ENCODE measurements at places on chromosomes 6 and 20.

DNA sequence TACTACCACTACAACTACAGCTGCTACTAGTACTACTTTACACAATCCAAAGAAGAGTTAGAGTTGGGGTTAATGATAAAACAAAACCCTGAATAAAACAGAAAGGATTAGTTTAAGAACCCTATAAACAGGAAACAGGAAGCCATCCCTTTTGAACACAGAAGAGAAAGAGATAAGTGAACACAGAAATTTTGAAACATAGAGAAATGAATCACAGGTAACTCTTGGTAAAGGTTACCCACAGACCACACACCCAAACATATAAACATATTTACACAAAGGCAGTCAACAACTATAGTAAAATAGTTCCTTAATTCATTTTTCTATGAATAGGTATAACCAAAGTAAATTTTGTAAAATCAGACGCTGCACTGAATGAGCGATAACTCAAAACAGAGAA, 98.1 kb downstream of the RNGTT start:
- no peak for DNase-seq

DNA sequence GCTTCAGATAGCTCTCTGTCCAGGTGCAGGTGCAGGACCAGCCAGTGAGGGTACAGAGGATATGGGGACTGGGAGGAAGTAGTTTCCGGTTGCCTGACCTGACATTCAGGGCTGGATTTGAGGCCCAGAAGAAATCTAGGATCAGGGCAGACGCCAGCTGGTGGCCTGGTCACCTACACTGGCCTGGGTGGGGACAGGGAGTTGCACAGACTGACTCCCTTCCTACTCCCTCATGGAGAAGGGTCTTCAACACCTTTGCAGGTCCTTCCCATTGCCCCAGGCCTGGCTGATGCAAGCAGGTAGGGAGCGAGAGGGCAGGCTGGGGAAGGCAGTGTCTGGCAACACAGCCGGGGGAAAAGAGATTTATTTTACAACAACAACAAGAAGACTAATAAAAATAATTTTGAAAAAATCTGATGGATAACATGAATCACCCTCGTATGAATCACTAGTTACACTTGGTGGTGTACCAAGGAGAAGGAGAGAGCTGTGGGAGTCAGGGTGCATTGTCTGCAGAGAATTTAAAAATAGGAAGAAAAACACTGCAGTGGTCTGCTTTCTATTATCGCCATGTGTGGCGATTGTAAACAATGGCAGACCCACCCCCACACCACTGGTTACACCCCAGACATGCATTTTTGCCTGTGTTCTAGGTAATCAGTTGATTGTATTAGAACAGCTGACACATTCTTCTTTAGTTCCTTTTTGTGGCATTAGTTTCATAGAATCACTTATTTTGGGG, 62.3 kb upstream of the SNX9 start:
- DNase-seq, result no peak

DNA sequence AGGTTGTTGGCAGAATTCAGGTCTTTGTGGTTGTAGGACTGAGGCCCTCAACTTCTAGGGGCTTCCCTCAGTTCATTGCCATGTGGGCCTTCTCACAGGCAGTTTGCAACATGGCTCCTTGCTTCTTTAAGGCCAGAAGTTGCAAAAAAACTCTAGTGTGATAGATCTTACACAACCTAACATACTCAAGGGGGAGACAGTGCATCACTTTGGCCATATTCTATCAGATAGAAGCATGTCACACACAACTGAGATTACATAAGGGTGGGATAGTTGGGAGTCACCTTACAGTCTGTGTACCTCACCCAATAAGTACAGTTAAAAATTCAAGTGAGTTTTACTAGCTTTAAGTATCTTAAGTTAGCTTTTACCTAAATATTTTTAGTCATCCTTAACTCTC, 1.6 kb downstream of the SIRPD start:
- DNase-seq, result no peak

DNA sequence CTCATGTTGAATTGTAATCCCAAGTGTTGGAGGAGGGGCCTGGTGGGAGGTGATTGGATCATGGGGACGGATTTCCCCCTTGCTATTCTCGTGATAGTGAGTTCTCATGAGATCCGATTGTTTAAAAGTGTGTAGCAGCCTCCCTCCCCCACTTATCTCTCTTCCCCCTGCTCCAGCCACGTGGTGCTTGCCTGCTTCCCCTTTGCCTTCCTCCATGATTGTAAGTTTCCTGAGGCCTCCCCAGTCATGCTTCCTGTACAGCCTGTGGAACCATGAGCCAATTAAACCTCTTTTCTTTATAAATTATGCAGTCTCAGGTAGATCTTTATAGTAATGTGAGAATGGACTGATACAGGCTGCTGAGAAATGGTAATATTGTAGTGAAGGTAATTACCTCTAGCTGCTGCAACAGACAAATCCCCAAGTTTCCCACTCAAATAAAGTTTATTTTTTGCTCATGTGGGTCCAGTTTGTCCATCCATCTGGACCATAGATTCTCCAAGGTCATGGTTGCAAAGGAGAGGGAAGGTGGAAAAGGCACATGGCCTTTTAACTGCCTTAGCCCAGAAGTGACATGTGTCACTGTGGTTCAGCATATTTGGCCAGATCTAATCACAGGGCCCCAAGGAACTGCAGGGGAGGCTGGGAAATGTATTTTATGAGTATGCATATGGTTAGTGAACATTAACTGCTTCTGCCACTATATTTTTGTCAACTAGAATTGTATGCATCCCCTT, 89.2 kb downstream of the TRMT11 start:
- no peak for DNase-seq

DNA sequence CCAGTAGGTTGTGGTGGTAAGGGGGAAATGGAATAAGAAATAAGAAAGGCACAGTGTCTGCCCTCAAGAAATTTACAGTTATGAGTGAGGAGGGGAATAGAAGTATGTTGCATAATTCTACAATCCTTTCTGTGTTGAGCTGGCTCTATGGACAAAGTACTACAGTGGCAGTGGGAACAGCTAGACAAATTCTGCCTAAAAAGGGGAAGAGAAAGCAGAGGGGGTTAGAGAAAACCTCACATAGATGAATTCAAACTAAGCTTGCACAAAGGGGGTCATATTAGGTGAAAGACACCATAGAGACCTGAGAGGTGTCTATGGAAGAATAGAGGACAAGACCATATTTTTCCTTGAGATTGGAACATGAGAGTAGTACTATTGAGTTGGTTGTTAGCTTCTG, 146.9 kb upstream of the VGLL2 start:
- DNase-seq, result no peak

DNA sequence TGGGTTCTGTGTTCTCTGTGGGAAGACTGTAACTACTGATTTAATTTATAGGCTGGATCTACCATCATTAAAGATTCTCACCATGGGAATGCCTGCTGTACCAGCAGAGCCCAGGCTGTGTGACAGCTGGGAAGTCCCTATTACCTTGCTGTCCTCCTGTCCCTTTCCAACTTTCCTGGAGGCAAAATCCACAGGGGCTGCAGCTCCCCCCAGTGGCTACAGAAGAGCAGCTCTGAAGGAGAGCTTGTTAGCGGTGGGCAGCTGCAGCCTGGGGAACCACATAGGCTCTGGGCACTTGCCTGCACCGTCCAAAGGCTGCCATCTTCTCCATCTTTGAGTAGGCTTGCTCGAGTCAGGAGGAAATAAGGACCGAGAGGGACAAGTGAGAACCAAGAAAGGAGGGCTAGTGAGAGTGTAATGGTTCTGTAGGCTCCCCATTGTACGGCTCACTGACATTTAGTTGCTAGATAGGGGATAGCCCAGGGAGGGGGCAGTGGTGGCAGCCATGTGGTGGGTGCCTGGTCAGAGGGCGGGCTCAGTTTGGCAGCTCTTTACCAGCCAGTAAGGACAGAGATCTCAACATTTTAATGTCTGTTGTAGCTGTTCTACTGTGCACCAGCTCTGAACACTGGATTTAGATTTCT, 155.1 kb upstream of the MLIP start:
- peak; percentile 26 for DNase-seq

DNA sequence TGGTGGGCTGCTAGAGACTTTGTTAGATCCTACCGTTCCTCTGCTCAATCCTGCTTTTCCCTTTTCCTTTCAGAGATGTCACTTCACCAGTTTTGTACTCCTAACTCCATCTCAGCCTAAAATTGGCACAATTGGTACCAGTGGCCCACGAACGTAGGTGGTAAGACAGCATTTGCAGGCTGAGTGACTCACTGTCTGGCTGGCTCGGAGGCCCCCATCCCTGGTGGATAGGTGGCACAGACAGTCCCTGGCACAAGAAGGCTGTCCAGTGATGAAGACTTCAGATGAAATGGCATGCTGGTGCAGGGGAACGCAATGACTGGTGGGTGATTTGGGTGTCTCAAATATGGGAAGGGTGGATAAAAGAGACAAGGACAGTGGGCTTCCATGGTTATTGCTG, 11.1 kb downstream of the HEBP2 start:
- DNase-seq, result no peak

DNA sequence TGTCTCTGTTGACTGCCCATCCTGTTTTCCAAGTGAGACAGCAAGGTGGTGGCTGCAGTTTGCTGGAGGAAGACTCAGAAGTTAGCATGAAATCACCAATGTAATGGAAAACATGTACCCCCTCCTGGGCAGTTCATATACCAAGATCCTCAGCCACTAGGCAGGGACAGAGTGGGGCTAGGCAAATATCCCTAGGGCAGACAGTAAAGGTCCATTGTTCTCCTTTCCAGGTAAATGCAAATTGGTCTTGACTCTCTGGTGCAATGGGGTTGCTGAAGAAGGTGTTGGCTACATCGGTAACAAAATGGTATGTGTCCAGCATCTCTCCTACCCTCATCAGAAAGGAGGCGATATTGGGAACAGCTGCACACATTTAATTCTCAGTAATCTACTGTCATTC, 233.6 kb upstream of the SOX4 start:
- DNase-seq, result peak; percentile 66

- no peak for DNase-seq
Measured at GRCh38 chr20:56765172-56766073, 136.3 kb downstream of the TFAP2C start.

DNA sequence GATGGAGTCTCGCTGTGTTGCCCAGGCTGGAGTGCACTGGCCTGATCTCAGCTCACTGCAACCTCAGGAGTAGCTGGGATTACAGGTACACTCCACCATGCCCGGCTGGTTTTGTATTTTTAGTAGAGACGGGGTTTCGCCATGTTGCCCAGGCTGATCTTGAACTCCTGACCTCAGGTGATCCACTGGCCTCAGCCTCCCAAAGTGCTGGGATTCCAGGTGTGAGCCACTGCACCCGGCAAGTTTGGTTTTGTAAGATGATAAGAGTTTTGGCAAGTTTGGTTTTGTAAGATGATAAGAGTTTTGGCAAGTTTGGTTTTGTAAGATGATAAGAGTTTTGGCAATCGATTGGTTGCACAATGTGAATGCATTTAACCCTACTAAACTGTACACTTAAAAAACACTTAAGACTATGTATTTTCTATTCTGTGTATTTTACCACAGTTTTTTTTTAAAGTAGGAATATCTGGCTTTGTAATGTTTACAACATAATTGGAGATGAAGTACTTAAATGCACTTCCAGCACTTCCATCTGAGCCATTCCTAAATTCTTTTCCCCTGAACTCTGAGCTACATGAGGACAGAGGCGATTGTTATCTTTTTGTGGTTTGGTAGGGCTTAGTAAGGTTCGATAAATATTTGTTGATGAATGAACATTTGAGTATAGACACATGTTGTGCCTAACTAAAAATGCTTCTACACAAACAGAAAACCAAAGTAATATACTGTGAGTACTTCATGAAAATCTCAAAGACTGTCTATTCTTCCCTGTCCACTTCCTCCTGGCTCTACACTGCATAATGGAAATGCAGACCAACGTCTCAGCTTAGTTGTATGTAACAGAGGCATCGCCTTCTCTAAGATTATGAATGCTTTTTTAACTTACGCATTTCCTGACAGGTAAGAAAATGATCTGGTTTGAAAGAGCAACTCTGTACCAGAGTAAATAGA, 18.8 kb downstream of the SAMHD1 start:
- no peak for DNase-seq

DNA sequence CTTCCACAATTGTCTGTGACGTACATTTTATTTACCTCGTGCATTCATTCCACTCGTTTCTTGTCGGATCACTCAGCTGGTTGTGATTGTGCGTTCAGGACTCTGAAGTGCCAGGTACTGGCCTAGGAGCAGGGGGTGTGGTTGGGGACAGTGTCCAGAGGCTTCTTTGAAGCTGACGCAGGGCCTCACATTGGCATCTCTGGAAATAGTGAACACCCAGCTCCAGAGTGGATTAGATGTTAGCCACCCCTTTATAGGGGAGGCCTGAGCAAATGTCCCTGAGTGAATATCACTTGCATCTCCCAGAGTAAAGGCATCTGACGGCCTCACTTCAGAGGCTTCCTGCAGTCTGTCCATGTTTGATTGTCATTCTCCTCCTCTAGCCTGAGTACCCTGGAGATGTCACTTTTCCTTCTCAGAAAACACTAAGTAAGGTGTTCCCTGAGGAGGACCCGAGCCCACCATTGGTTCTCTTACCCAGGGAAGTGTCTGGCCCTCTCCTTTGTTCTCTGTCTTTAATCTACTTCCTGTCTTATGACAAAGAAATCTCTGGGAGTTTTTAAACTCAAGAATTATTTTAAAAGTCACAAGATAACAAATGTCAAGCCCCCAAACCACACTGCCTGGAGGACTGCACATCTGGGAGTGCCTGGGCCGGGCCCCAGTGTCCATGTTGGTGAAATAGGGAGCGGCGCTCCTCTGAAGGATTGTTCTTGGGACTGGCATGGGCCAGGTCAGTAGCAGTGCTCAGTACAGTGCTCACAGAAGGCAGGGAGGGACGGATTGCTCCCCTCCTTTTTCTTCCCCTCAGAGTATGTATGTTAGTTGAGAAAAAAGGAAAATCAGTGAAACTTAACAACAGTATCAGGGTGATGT, 10.8 kb downstream of the STX16 start:
- no peak for DNase-seq

GRCh38 chr20:39911497-39911896, 777.5 kb downstream of the MAFB start:
- no peak for DNase-seq

DNA sequence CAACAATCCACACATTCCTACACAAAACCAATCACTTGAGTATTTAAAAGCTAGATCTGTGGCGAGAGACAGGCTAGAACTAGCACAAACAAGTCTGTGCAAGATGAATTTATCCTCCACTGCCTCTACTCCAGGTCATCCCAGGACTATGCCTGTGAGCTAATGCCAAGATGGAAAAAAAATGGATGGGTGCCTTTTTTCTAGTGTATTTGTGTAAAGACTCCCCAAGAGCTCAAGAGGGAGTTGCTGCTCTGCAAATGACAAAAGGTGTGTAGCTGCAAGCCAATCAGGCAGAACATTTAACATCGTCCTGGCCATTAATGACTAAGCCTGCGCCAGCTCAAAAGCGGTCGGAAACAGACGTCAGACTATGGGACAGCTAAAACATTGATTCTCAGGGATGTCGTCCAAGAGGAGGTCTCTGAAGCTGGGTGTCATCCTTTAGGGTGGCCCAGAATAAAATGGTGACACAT, 21.9 kb downstream of the ATXN1 start:
- DNase-seq, result peak; percentile 10

- DNase-seq, result no peak
Measured at GRCh38 chr6:99563056-99563723, 5.3 kb downstream of the CCNC start.

- DNase-seq, result peak; percentile 79
Measured at GRCh38 chr20:634148-634925, 18.7 kb downstream of the SRXN1 start.

- DNase-seq, result no peak
Measured at GRCh38 chr6:148426317-148426977, 83.8 kb downstream of the SASH1 start.

- DNase-seq, result no peak
Measured at GRCh38 chr20:1950836-1951235, 43.0 kb downstream of the PDYN start.

All from NCI-H526 treated with DMSO at 0.1 percent for 48 hours (cell line).